ENCODE measurements at places on chromosomes 16 and 17.

DNA sequence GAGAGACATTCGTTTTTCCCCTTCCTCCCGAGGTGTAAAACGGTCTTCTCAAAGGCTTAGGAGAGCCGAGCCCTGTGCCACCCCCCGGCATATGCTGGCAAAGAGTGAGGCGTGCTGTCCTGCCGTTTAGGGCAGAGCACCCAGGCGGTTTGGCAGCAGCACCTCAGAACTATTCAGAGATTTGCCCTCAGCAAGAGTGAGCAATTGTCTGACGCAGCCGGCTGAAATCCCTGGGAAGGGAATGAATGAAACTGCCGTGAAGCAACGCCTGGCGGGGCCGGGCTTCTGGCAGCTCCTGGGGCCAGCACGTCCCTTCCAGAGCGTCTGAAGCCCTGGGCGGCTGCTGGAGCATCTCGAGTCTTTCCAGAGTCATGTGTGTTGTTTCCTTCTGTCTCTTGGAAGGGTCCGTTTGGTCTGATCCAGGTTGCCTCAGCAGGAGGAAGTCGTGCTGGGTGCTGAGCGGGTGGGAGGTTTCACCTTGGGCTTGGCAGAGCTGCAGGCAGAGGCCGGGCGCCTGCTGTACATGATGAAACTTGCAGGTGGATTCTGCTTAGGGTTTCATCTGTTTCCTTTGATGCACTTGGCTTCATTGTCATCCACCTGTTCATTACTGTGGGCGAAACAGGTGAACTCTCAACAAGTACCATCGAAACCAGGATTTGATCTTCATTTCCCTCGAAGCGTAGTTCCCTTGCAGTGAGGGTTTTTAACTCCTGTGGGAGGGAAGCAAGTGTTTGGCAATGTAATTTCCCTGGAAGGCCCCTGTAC lies 35.4 kb downstream of the TBCD start:
- DNase-seq, result no peak

- no peak for DNase-seq
These were observed 7.9 kb upstream of the TMIGD1 start for GRCh38 chr17:30341703-30342249.

DNA sequence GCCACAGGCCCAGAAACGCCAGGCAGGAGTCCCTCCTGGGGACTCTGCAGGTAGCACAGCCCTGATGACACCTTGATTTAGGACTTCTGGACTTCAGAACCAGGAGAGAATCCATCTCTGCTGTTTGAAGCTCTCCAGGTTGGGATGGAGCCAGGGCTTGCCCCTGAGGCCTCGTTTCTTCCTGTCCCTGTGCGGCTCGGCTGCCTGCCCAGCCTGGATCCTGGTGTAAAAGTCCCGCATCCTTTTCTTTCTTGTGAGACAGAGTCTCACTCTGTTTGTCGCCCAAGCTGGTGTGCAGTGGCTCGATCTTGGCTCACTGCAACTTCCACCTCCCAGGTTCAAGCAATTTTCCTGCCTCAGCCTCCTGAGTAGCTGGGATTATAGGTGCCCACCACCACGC lies 17.9 kb upstream of the CBX4 start:
- no peak for DNase-seq

DNA sequence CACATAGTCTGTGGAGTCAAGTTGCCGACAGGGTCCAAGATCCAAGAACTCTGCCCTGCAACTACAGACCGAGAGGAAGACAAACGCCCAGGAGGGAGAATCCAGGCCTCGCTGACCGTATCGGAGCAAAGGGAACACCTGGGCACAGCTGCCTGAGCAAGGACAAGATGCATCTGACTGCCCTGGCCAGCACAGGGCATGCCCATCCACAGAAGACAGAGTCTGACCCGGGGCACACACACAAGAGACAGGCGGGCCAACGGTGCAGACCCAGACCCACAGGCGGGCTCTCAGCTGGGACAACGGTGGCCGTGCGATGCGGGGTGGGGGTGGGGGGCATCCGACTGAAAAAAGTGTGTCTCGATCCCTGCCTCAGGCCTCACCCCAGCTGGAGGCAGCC lies 6.2 kb downstream of the RAB40B start:
- DNase-seq, result no peak

DNA sequence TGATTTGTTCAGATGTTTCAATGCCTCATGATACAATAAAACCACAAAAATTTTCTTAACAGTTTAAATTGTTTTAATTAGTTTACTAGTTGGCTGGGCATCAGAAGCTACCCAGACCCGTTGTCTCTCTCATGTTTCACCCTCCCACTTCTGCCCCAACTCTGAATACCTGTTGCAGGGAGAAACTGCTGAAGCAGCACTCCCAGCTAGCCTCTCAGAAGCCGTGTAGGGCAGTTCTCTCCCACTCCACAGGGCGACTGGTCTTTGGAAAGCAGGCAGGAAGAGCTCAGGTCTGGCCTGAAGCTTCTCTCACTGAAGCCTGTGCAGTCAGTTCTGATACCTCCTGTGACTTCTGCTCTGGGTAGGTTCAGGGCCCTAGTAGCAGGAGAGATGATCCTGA lies 1.6 kb upstream of the EDC4 start:
- DNase-seq, result no peak

- DNase-seq, result no peak
These were observed 55.0 kb downstream of the STH start for GRCh38 chr17:46053911-46054534.

GRCh38 chr16:842061-842476 lies 41.5 kb upstream of the GNG13 start:
- DNase-seq, result no peak

- no peak for DNase-seq
These were observed 169.1 kb downstream of the GSG1L start for GRCh38 chr16:27894386-27894785.

DNA sequence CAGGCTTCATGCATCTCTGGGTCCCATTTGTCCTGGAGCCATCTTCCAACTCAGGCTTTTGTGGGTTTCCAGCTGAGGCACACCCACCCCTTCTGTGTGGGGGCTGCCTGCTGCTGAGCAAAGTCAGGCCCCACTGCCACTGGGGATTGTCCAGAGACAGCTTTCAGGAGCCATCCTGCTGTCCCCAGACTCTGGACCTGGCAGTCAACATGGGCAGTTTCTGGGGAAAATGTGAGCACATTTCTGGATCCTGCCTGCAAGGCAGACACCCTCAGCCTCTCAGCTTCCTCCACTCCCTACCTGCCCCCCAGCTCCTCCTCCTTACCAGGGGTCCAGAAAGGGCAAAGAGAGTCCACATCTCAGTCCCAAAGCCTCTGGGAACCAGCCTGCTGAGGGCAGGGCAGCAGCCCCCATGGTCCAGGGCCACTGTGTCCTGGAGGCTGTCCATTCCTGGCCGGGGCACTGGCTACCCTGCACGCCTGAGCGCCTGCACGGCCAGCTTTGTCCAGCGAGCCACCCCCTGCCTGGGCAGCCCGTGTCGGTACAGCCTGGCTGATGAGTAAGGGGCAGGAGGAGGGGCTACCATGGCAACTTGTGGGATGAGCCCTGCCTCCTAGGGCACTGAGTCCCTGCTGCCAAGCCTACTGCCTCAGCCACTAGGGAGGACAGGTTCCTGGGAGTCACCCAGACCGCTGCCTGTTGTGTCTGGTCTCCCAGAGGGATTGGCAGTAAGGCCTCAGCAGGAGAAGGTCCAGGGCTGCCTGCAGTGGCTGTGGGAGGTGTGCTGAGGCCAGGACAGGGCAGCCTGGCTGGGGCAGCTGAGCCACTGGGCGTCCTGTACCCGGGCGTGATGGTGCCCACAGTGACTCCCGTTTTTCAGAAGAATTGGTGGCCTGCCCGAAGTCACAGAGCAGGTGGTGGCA lies at the start of gene SLC47A2:
SLC47A2 (minus strand) TSS at position 477 of the 923 bp plus-strand sequence; CDS start at position 448, 29 bp downstream.
- DNase-seq, result no peak

DNA sequence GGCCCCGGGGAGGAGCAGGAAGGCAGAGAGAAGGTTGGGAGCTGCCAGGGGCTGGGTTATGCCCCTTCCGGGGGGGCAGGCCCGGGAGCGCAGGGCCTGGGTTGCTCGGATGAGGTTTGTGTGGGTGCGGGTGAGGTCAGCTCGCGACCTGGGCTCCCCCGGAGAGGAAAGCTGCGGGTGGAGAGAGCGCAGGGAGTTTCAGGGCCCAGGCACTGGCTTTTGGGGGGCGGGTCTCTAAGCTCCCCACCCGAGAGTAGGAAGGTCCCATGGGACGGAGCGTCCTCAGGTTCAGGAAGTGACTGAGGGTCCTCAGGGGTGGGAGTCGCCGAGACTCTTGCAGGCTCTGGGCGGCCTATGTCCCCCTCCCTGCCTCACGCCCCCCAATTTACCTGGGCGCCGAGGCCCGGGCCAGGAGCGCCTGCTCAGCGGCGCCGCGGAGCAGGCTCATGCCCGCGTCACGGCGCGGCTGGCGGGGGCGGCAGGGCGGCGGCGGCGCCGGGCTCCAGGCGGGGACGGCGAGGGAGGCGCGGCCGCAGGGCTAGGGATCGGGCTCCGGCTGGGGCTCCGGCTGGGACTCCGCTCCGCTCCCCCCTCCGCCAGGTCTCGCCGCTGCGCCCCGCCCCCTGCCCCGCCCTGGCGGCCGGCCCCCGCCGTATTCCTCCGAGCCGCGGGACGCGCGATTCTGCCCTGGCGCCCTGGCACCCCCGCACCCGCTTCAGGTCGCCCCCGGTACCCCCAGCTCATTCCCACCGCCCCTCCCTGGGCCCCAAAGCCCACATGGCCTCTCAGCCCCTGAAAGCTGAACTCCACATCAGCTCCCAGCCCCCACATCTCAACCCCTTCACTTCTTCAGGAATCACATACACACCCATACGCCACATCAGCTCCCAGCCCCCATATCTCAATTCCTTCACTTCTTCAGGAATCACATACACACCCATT lies at the start of gene DOK4:
DOK4 (minus strand) TSS at position 578 of the 942 bp plus-strand sequence. CDS start 6,986 bp downstream, outside the sequence.
- DNase-seq, result peak; percentile 62

- DNase-seq, result no peak
These were observed 28.5 kb downstream of the CYTH1 start for GRCh38 chr17:78753316-78754250.

DNA sequence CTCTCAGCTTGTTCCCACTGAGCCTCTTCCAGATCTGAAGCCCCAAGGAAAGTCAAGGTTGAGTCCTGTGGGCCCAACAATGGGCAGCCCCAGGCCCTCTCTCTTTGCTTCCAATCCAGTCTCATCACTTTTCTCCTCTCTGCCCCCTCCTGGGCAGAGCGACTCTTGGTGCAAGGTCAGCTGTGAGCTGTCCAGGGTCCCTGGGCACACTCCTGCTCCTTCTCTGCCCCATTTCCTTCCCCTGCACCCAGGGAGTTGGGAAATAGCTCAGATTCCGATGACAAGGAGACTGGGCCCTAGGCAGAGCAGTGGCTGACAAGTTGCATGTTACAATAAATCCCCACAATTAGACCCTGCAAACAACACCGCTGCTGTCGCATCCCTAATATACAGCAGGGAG lies 16.1 kb upstream of the CRHR1 start:
- DNase-seq, result no peak

DNA sequence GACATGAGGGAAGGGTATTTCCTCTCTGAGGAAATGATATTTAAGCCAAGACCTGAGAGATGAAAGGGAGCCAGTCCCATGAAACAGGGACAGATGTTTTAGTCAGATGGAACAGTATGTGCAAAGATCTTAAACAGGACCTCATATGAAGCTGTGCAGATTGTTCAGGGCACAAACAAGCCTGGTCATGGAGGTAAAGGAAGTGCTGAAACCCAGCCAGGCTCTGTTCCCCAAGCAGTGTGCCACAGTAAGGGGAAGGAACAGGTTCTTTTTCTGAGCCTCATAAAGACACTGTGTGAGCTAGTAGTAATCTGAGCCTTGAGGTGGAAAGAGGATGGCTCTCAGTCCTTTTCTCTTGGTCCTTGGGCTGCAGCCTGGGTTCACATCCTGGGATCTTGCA lies 159.9 kb downstream of the ANKFN1 start:
- no peak for DNase-seq

GRCh38 chr16:84633622-84634021 lies 14.7 kb upstream of the KLHL36 start:
- DNase-seq, result no peak

- no peak for DNase-seq
These were observed 5.6 kb downstream of the NFE2L1 start for GRCh38 chr17:48053758-48054237.

GRCh38 chr17:41547921-41548843 lies 20.1 kb upstream of the KRT19 start:
- DNase-seq, result peak; percentile 78

- DNase-seq, result no peak
These were observed 4.1 kb upstream of the TBX2 start for GRCh38 chr17:61395409-61395982.

DNA sequence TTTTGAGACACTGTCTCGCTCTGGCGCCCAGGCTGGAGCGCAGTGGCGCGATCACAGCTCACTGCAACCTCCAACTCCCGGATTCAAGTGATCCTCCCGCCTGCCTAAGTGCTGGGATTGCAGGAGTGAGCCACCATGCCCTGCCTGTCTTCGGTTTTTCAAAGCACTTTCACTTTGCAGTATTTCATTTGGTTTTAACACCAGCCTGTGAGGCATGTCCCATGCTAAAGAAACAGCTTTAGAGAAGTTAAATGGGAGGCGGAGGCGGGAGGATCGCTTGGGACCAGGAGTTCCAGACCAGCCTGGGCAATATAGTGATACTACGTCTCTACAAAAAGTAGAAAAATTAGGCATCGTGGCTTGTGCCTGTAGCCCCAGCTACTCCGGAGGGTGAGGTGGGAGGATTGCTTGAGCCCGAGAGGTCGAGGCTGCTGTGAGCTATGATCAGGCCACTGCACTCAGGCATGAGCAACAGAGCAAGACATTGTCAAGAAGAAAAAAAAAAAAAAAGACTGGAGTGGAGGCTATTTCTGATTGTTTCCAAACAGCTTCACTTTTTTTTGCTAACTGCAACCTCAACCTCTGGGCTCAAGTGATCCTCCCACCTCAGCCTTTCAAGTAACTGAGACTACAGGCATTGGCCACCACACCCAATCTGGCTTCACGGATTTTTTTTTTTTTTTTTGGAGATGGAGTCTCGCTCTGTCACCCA lies 1.3 kb downstream of the METTL23 start:
- DNase-seq, result no peak

- no peak for DNase-seq
These were observed 31.0 kb downstream of the HEATR3 start for GRCh38 chr16:50096791-50097190.

DNA sequence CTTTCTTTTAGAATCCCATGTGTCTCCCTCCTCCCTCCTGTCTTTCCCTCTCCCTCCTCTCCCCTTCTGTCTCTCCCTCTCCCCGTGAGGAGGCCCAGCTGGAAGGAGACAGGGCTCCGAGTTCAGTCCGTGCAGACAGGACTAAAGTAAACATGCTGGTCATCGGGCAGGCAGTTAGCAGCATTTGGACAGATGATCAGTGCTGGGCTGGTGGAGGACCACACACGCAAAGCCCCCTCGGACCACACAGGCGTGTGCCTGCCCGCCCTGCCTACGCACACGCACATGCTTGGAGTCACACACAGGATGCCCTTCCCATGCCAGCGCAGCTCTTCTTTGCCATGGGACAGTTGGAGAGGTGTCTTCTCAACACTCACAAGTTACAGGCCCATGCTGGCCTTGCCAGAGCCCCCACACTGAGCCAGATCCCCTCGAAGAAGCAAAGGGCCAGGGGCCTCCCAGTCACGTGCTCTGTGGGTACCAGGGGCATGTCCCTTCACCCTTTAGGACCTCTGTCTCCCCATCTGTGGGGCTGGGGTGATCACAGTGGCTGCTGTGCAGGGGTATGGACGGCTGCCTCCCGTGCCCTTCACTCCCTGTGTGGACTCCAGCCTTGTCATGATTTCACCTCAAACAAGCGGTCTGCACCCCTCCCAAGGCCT lies 215.7 kb upstream of the FOXF1 start:
- DNase-seq, result no peak

- no peak for DNase-seq
These were observed 371.2 kb upstream of the ASIC2 start for GRCh38 chr17:33664116-33664840.

- no peak for DNase-seq
These were observed 206.9 kb downstream of the WWOX start for GRCh38 chr16:78306361-78306760.

- no peak for DNase-seq
These were observed 122.4 kb upstream of the WSCD1 start for GRCh38 chr17:5947701-5948180.
